ENCODE measurements at places on chromosomes 4 and X.

DNA sequence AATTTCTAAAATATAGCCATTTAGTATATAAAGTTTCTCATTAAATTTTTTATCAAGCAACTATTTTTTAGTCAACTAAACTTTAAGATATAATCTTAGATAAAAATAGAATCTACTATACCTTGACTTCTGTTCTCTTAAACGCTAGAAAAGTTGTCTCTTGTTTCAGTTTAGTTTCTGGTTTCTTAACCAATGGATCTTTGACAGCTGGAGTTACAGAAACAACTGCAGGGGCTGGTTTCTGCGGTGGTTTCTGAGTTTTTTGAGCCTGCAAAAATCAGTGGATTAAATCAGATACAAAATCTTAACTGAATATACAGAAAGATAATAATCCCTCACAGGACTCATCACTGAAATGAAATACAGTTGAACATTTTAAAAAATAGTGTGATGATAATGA is 21.9 kb downstream of the INTS12 start:
- DNase-seq = no peak

- DNase-seq = no peak
Measured at GRCh38 chr4:82705928-82706300, 92.7 kb downstream of the SCD5 start.

DNA sequence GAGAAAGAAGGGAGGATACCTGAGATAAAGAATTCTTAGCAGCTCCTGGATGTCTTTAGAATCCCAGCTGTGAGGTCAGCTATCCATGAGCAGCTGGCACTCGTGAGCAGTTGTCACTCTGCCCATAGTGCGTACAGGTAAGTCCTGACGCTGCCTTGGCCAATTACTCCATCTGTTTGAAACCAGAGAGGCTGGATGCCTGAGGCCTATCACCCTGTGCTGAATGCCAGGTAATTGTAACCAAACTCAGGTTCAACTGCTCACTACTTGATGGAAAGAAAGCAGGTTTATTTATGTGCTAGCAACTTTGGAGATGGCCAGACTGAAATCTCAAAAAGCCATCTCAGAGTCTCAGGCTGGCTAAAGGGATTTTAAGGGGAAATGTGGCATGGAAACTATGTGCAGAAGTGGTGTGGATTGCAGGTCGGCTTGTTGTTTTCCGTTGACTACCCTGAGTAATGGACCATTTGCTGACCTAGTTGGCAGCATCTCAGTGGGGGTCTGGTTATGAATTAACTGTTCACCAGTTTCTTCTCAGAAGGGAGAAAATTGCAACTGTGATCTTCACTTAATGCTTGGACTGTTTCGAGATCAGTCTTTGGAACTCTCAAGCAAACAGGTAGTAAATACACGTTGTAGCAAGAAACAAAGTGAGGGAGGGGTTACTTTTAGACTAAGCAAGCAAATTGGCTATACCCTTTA is 1614.0 kb upstream of the PCDH10 start:
- DNase-seq = no peak

- DNase-seq = no peak
Measured at GRCh38 chrX:9961750-9962149, 5.4 kb upstream of the CLDN34 start.

- DNase-seq = no peak
Measured at GRCh38 chr4:158255727-158256324, 45.5 kb downstream of the TMEM144 start.

DNA sequence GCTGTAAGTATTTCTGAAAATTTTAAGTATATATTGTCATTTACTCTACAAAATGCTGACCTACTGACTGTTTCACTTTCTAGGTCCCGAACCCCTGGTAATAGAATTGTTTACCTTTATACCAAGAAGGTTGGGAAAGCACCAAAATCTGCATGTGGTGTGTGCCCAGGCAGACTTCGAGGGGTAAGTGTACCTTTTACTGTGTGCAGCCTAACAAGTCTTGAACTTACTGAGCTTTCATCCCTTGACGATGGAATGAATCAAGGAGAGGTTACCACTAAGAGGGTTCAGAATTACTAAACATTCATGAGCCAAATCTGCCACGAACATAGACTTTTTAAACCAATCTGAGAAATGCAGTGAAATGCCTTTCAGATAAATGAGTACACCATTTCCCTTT is 1.6 kb downstream of the RPL34 start:
- DNase-seq = no peak

- DNase-seq = no peak
Measured at GRCh38 chr4:62156205-62156604, 956.1 kb downstream of the ADGRL3 start.

DNA sequence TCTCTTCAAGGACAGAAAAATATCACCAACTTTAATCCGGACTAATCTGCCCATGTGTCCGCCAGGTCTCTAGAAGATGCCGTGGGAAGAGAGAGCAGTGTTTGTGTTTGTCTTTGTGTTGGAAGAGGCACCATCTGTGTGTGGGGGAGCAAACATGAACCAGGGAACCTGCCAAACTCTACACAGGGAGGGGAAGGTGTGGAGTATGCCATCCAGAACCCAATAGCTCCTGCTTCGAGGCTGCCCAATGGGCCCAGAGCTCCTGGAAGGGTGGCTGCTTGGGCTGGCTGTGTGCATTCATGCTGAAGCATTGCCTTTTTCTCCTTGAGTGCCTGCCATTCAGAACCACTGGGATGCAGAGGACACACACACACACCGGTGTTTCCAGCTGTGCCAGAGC is 536.2 kb downstream of the MID1IP1 start:
- no peak for DNase-seq

GRCh38 chrX:18102006-18102405 is 118.7 kb downstream of the BEND2 start:
- DNase-seq = no peak

- no peak for DNase-seq
Measured at GRCh38 chr4:914531-914930, 17.6 kb downstream of the GAK start.

DNA sequence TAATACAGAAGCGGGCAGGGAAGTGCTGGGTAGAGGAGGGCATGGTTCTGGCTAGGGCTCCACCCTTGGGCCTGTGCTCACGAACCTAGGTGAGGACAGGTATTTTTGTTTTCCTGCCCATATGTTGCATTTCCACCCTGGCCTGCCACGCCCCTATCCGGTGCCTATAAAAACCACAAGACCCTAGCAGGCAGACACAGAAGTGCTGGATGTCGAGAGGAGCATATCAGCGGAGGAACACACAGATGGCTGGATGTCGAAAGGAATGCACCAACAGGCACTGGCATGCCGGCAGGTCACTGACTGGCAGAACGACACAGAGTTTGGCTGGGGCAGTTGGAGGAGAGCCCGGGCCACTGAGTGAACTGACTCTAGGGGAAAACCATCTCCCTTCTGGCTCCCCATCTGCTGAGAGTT is 316.6 kb upstream of the BOD1L1 start:
- DNase-seq = no peak

DNA sequence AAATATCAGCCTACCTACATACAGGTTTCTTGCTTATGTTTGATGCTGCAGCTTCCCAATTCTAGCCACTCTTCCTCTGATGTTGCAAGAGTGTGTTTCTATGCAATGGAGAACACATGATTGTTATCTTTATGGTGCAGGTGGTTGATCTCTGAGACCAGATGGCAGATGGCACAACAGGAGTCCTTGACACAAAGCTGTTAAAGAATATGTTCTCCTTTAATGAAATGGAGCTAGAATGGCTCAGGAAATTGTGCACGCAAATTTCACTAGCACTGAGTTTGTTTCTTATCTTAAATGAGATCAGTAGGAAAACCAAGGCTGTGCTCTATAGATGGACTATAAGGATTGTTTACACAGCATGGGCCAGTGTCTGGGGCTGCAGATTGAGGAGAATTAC is 29.9 kb upstream of the TTC29 start:
- DNase-seq = no peak

DNA sequence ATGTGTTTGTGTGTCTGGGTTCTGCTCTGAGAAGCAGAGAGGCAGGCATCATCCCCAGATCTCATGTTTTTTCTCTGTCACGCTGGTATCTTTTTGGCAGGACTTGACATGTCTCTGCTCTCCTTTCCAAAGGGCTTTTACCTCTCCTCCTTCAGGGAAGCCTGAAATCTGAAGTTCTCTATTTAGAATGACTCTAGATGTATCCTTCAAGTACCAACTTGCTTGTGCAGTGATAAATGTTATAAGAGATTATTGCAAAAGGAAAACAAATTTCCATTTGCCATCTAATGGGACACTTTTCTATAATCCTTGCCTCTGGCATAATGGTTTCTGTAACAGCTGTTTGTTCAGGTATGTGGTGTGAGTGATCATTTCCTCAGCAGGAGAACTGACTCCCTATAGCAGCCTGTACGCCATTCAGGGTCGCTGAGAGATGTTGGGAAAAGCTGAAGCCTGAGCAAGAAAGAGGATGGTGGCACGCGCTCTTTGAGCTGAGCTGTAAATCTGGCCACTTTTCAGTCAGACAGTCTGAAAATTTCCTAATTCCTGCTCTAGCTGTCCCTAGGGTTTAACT is 72.5 kb downstream of the CNGA2 start:
- DNase-seq = no peak

DNA sequence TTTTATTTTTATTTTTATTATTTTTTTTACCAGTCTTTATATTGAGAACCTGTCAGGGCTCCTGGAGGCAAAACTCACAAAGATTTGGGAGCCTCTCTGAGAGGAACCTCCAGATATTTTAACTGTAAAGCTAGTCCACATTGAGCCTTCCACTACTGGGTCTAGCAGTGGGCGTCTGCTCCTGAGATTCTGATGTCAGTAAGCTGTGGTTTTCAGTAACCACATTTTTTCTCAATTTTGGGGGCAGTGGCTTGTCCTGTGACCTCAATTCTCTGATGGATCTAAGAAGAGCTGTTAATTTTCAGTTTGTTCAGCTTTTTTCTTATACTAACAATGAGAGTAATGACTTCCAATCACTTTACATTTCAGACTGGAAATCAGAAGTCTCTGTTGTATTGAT is 23.6 kb upstream of the GPRASP1 start:
- no peak for DNase-seq

- no peak for DNase-seq
Measured at GRCh38 chrX:25012793-25013631, 2.8 kb downstream of the ARX start.

DNA sequence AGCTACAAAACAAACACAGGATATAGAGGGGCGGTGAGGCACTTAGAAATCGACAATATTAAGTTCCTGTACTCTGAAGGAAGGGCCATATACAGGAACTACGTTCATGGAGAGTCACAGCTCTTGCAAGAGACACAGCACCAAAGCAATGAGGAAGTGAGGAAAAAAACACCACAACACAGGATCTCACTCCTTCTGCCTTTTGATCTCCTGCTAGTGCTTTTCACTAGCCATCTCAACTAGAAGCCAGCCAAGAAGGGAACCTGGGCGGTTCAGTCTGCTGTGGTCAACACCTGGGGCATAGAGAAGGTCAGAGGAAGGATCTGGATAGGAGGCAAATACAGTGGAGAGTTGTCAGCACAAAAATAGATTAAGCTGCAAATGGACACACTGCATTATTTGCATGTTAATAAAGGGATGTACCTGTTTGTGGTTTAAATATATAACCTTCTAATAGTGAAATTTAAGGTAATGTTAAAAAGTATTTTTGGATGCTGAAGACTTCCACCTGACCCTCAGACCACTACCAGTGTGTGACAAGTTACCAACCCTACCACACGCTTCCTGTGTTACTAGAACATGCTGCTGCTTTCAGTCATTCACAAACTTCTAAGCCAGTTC is 104.6 kb downstream of the DTHD1 start:
- DNase-seq = no peak

- no peak for DNase-seq
Measured at GRCh38 chr4:17765514-17766286, 15.7 kb downstream of the FAM184B start.

DNA sequence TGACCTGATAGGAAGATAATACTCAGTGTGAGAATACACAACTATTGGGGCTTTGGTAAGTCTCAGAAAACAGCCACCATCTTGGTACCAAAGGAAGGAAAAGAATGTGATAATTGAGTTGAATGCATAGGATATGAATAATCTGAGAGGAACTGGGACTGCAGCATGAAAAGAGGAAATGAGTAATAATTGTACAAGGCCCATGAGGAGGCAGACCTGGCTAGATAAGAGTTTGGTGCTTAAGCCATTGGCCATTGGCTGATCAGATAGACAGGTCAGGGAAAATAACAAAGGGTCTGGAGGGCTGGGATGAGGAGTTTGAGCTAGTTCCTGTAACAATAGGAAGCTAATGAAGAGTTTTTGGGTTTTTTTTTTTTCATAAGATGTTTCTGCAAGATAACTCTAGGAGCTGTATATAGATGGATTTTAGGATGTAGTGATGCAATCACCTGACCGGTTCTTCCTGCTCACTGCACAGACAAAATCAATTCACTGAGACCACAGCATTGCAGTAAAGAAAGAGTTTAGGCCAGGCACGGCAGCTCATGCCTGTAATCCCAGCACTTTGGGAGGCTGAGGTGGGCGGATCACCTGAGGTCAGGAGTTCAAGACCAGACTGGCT is 5.3 kb upstream of the TRMT2B start:
- DNase-seq = no peak

DNA sequence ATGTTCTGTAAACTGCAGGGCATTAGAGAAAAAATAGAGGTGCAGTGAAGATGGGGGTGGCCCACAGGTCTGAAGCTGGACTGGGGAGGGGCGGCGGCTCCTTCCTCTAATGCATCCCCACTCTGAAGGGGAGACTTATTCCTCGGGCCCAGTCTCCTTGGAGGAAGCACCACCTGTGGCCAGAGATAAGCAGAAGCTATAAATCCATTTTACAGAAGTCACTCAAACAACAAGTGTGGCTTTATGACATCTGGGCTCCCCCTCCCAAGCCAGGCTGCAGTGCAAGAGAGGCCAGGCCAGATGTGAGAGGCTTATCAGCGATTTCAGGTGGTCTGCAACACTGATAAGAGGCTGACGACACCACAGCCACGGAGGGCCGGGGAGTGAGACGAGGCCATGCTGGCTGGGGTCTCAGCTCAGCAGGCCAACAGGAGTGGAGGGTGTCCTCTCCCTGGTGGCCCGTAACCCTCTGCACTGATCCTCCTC is 15.8 kb downstream of the CYTL1 start:
- no peak for DNase-seq

GRCh38 chr4:58499182-58499581 is 1389.0 kb upstream of the IGFBP7 start:
- no peak for DNase-seq

- DNase-seq = peak; percentile 35
Measured at GRCh38 chrX:72062916-72063315, 68.8 kb downstream of the RTL5 start.

GRCh38 chr4:53015681-53016080 is 153.6 kb downstream of the RASL11B start:
- DNase-seq = peak; percentile 64

- DNase-seq = no peak
Measured at GRCh38 chr4:187965726-187966125, 29.8 kb upstream of the ZFP42 start.

DNA sequence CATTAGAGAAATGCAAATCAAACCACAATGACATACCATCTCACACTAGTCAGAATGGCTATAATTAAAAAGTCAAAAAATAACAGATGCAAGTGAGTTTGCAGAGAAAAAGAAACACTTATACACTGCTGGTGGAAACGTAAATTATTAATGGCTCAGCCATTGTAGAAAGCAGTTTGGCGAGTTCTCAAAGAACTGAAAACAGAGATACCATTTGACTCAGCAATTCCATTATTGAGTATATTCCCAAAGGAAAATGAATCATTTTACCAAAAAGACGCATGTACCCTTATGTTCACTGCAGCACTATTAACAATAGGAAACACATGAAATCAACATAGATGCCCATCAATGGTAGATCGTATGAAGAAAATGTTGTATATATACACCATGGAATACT is 75.0 kb downstream of the NAA11 start:
- no peak for DNase-seq
